ENCODE measurements at places on chromosomes 1 and 21.

DNA sequence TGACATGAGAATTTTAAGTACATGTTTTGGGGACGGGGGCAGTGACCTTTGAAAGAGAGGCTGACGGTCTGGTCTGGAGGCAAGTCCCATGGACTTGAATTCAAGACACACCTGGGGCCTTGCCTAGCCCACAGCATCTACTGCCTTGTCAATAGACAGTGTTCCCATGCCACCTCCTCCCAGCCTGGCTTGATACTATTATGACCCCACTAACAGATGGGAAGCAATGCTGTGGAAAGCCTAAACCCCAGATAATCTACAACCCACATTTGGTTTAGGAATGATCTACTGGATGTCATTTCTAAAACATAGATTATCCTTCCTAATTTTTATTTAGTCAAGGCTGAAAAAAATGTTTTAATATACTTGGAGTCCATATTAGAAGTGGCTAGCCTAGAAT, 17.8 kb upstream of the NFASC start:
- no peak for DNase-seq

DNA sequence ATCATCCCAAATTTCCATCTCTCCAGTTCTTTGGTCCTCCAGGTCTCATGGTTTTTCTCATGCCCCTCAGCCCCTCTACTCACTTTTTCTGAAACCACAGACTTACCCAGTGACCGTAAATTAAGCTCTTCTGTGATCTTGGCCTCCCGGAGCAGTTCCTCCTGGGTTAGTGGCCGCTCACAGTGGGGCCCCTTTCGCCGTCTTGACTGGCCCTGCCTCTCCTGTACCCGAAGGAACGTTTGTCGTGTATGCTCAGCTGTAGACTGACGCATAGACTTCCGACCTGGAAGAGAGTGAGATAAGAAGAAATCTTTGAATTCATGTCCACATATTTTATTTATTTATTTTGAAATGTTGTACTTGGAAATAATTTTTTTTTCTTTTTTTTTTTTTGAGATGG, 5.8 kb downstream of the VPS72 start:
- no peak for DNase-seq

- no peak for DNase-seq
These were observed 83.4 kb downstream of the SNRPE start for GRCh38 chr1:203944651-203945404.

DNA sequence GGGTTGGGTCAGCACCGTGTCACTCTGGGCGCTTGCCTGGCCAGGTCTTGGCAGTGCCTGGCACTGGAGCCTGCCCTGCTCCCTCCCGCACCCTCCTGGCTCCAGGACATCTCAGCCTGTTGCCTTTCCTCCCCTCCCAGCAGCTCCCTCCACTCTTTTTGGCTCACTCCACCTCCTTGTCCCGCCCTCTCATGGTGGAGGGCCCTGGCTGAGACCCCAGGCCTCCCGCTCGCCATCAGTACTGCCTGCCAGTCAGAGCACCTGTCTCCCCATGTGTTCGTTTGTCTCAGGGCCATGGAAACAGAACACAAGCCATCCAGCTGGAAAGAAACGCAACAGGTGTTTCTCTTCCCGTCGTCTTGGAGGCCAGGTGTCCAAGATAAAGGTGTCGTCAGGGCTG, 61.0 kb downstream of the B3GALT5 start:
- no peak for DNase-seq

- DNase-seq, result no peak
These were observed 53.2 kb downstream of the RNF187 start for GRCh38 chr1:228540161-228540917.

GRCh38 chr1:81458186-81458585, 342.5 kb upstream of the ADGRL2 start:
- DNase-seq, result no peak

DNA sequence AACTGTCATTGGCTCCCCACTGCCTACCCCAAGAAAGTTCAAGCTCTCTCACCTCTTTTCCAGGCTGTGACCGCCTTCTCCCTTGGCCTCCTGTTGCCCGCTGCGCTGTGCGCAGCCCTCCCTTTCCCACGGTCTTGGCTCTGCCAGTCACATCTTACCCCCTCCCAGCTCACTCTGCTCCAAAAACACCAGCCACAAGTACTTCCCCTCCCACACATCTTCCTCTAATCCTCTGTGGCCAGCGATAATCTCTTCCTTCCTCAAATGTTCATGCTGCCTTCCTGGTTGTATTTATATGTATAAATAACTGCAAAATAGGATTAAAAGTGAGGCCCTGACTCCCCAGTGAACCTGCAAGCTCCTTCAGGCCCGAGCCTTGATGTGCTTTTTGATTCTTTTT, 81.8 kb downstream of the AJAP1 start:
- no peak for DNase-seq

DNA sequence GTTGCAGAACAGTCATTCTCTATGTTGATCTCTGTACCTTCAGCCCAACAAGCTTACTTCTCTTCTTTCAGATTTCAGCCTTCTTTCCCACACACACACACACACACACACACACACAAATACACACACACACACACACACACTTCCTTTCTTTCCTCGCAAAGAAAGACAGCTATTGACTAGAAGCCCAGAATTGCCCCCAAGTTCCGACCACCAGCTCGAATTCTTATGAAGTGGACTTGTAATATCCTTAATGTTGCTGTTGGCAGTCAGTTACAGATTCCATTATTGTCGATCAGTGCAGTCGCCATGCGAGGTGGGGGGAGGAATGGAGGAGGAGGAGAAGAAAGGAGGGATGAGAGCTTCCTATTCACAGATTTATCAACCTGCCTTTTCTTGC, 125.5 kb downstream of the CLEC20A start:
- no peak for DNase-seq

GRCh38 chr1:155379180-155379579, 58.5 kb downstream of the RUSC1 start:
- no peak for DNase-seq

DNA sequence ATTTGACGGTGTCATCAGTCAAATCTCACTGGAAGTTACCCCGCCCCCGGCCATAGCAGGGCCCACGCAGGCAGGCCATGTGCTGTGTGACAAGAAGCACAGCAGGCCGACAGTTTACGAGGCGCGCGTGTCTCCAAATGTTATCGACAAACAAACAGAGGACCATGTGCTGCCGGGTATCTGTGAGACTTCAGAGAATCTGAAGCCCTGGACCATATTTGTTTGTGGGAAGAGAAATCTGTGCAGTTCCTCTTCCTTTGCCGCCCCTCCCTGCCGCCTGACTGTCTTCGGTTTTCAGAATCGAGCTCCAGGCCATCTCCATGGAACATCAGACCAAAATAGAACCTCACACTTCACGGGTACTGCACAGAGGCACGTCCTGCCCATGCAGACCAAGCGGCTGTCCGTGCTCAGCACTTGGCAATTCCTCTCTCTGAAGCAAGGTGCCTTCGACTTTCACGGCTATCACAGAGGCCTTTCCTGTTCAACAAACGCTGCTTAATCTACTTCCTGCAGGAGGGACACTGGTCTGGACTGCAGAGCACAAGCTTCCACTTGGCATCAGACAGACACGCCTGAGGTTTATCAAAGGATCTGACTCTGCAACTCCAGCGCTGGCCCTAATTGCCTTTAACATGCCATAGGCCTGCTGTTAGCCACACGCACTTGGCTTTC, 135.7 kb upstream of the KRTAP19-8 start:
- DNase-seq, result no peak

DNA sequence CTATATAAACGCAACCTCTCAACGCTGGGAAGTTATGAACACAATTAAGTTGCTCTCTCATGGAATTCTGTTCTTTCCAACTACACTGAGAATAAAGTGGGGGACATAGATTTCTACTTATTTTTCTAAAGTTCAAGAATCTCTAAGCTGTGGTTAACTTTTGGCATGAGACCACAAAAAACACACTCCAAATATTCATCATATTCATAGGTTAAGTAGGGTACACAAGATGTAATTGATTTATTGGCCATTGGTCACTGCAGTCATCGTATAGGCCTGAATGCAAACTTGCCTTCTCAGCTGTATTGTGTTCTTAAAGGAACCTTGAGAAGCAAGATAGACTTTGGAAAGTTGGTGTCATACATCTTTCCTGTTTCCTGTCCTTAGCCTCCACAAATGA, 40.3 kb downstream of the PRRX1 start:
- DNase-seq, result no peak

- DNase-seq, result no peak
These were observed 81.6 kb downstream of the PRKAA2 start for GRCh38 chr1:56726706-56727105.

DNA sequence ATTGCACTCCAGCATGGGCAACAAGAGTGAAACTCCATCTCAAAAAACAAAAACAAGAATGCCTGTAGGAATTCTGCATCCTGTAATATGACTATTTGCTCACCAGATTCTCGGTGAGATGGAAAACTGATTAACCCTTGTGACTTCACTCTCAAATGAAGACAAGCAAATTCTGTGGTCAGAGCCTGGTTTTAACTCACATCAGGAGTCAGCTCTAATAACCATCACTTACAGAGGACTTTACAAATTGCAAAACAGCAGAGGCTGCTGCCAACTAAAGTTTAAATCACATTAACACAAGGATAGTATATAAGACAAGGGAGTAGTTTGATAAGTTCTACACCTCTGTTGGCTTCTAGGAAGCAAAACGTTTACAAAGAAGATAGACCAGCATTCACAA, 35.7 kb upstream of the FAM163A start:
- DNase-seq, result no peak

GRCh38 chr1:160488347-160489058, 34.6 kb downstream of the SLAMF6 start:
- no peak for DNase-seq

DNA sequence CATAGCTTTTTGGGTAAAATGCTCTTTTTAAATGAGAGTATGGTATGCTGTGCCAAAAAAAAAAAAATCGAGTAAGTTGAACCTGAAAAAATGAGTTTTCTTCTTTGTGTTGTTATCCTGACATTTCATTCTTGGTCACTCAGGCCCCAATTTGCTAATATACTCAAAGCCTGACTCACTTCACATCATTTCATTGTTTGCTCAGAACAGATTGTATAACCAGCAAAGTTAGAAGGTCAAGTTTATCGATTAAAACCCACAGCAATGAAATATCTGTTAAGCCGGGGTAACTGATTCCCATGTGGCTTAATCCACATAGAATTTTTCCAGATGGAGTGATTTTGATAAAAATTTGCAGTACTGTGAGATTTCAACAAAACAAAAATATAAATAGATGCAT, 363.7 kb downstream of the NEGR1 start:
- no peak for DNase-seq

DNA sequence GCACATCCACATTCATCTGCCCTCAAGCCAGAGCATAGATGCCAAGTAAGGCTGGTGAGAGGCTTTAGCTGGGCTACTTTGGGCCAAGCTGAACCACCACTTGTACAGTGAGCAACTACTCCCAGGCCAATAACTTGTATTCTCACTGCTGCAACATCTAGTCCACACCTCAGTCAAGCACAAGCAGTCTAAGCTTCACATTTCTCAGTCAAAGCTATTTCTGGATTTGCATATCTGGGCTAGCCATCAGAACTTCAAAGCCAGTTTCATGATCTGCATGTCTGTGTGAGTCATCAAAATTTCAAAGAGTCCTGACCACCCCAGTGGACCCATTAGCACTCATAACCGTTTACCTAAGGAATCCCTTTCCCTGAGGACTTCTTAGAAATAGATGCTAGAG, 77.7 kb upstream of the DIRAS3 start:
- no peak for DNase-seq

- no peak for DNase-seq
These were observed 177.5 kb downstream of the ZZZ3 start for GRCh38 chr1:77504986-77505385.

DNA sequence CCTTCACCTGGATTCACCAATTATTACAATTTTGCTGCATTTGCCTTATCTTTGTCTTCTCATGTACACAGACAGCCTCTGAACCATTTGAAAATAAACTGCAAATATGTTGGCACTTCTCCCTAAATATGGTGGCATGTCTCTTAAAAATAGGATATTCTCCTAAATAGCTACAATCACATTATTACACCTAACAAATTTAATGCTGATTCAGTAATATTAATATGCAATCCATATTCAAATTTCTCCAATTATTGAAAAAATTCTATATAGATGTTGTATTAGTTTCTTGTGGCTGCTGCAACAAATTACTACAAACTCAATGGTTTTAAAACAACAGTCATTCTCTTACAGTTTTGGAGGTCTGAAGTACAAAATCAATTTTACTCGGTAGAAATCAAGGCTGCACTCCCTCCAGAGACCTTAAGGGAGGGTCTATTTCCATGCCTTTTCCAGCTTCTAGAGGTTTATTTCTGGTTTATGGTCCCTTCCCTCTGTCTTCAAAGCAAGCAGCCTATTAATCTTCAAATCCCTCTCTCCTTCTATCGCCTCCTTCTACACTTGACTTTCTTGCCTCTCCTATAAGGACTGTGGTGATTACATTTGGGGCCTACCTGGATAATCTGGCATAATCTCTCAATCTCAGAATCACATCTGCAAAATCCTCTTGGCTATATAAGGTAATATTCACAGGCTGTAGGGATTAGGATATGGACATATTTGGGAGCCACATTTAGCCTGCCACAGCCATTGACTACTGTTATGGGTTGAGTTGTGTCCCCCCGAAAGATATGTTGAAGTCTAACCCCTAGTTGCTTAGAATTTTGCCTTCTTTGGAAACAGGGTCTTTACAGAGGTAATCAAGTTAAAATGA, 52.5 kb upstream of the BOLA1 start:
- DNase-seq, result no peak

GRCh38 chr1:154539486-154540483, 18.7 kb downstream of the UBE2Q1 start:
- no peak for DNase-seq

DNA sequence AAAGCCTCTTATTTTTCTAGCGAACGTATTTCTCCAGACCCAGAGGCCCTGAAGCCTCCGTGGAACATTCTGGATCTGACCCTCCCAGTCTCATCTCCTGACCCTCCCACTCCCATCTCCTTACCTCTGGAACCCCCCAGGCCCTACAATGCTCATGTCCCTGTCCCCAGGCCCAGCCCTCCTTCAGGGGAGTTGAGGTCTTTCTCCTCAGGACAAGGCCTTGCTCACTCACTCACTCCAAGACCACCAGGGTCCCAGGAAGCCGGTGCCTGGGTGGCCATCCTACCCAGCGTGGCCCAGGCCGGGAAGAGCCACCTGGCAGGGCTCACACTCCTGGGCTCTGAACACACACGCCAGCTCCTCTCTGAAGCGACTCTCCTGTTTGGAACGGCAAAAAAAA, 68.7 kb downstream of the ALPL start:
- no peak for DNase-seq

GRCh38 chr1:176869577-176869976, 294.9 kb downstream of the ASTN1 start:
- no peak for DNase-seq
